Mesothelial cell of epicardium (in vitro differentiated cells): ENCODE measurements at places on chromosomes 11 and 22.
A peak's percentile ranks its signal among the peaks of the same experiment; 100 is the strongest.

GRCh38 chr22:30282616-30283046 lies 6.7 kb downstream of the CASTOR1 start:
- no peak overlapping the region for H3K27ac ChIP-seq
- no peaks in the 10 kb centered on the region for H3K27me3 ChIP-seq
- H3K4me3 ChIP-seq = no peak overlapping the region
- no peak for DNase-seq
- peaks cover 8% of the 10 kb centered on the region for H3K4me1 ChIP-seq
- H3K36me3 ChIP-seq = peaks cover 3% of the 10 kb centered on the region

GRCh38 chr11:78930810-78931523 lies 356.3 kb upstream of the NARS2 start:
- no peaks in the 10 kb centered on the region for H3K27me3 ChIP-seq
- no peak for DNase-seq
- H3K4me1 ChIP-seq = peaks cover 67% of the 10 kb centered on the region
- peak overlapping the region; percentile 74 for H3K27ac ChIP-seq
- H3K4me3 ChIP-seq = no peak overlapping the region
- H3K36me3 ChIP-seq = peaks cover 4% of the 10 kb centered on the region

DNA sequence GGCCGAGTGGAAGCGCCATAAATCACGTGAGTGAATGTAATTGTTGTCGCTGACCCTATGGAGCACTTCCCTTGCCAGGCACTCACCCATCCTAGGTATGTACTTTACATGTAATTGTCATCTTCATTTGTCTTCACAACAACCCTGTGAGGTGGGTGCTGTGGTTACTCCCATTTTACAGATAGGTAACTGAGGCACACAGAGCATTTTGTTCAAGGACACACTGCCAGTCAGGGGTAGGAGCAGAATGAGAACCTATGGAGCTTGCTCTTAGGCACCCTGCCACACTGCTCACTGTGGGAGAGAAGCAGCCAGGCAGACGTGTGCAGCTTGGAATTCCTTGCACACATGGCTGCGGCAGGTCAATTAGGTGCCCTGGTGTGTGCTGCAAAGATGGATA lies 785 bp upstream of the EFCAB6 start:
- no peak for DNase-seq
- no peaks in the 10 kb centered on the region for H3K27me3 ChIP-seq
- H3K4me1 ChIP-seq = peaks cover 24% of the 10 kb centered on the region
- H3K4me3 ChIP-seq = peak overlapping the region; percentile 89
- H3K27ac ChIP-seq = peak overlapping the region; percentile 94

GRCh38 chr11:90919332-90919731 lies 696.5 kb upstream of the CHORDC1 start:
- DNase-seq = no peak
- H3K4me1 ChIP-seq = peaks cover 10% of the 10 kb centered on the region
- no peak overlapping the region for H3K27ac ChIP-seq
- H3K36me3 ChIP-seq = no peaks in the 10 kb centered on the region
- no peak overlapping the region for H3K4me3 ChIP-seq
- H3K27me3 ChIP-seq = no peaks in the 10 kb centered on the region

GRCh38 chr11:131666617-131667016 lies 296.2 kb downstream of the NTM start:
- H3K27me3 ChIP-seq = peaks cover 11% of the 10 kb centered on the region
- peaks cover 5% of the 10 kb centered on the region for H3K4me1 ChIP-seq
- no peak overlapping the region for H3K4me3 ChIP-seq
- H3K27ac ChIP-seq = no peak overlapping the region

DNA sequence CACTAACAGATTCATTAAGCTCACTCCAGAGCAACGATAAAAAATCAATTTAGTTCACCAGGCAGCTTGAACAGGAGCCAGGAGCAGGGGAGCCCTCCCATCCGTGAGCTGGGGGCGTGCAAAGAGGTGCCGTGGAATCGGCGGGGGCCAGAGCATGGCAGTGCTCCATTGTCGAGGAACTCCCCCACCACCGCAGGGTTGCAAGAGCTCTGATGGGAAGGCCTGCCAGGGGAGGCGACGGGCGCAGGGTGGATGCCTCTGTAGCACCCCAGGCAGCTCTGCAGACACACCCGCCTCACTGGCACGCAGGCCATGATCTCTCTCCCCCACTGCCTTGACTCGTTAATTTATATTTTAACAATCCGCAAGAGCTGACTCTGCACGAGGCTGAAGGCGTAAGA lies 433.2 kb downstream of the MIAT start:
- H3K4me1 ChIP-seq = peaks cover 3% of the 10 kb centered on the region
- peaks cover 10% of the 10 kb centered on the region for H3K27me3 ChIP-seq
- no peak for DNase-seq
- no peak overlapping the region for H3K27ac ChIP-seq
- H3K4me3 ChIP-seq = no peak overlapping the region

- H3K27me3 ChIP-seq = peaks cover 50% of the 10 kb centered on the region
- H3K4me3 ChIP-seq = no peak overlapping the region
- H3K36me3 ChIP-seq = no peaks in the 10 kb centered on the region
- H3K4me1 ChIP-seq = no peaks in the 10 kb centered on the region
- H3K27ac ChIP-seq = no peak overlapping the region
- no peak for DNase-seq
These were observed 1.9 kb downstream of the WBP2NL start for GRCh38 chr22:42000466-42000865.

DNA sequence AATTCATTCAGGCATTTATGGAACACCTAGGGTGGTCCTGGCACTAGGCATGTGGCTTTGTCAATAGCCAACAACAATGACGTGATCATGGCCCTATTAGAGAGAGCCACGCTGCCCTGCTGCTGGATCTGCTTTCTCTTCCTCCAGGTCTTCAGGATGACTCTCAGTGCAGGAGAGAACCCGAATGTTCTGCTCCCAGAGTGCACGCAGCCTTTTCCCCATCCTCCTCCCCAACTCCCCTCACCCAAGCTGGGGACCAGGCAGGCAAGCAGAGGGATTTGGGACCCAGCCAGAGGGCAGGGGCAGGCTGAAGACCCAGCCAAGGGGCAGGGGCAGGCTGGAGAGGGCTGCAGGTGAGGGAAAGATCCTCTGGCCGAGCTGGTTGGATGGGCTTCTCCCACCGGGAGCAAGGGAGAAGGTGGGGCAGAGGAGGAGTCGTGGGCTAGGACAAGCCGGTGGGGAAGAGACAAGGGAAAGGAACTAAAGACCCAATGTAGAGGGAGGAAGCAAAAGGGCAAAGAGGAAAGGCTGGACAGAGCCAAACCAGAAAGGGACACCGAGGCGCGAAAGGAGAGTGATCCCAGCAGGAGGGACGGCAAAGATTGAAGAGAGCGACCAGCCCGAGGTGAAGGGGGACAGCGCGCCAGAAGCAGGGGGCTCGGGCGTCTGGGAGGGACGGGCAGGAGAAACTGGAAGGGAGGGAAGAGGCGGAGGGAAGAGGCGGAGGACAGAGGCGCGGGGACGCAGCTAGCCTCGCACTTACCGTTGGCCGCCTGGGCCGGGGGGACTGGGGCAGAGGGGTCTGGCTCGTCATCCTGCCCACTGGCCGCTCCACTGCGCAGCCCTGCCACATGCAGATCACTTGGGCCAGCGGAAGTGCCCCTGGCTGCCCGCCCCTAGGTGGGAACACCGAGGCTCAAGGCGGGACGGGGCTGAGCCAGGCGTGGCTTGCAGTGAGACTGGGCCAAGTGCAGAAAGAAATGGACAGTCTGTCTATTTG lies at the start of gene KCTD14:
Gene KCTD14 (minus strand): TSS at position 880 of the 1,000 bp plus-strand sequence. CDS start 27 bp downstream, at position 853.
- peak within 1 kb of the TSS; percentile 95 for H3K27ac ChIP-seq
- no peaks in the 10 kb centered on the region for H3K36me3 ChIP-seq
- no peaks in the 10 kb centered on the region for H3K27me3 ChIP-seq
- H3K4me3 ChIP-seq = peak within 1 kb of the TSS; percentile 75
- peak; percentile 40 for DNase-seq
- peaks cover 38% of the 10 kb centered on the region for H3K4me1 ChIP-seq

- H3K4me3 ChIP-seq = no peak overlapping the region
- H3K4me1 ChIP-seq = no peaks in the 10 kb centered on the region
- no peak overlapping the region for H3K27ac ChIP-seq
These were observed 786.7 kb downstream of the TBC1D22A start for GRCh38 chr22:47548953-47549740.

DNA sequence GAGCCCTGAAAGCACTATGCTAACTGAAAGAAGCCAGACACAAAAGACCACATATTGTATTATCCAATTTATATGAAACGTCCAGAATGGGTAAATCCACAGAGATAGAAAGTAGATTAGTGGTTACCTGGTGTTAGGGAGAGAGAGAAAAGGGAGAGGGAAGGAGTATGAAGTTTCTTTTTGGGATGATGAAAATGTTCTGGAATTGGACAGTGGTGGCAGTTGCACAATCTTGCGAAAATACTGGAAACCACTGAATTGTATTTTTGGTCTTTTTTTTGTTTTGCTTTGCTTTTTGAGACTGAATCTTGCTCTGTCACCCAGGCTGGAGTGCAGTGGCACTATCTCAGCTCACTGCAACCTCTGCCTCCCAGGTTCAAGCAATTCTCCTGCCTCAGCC lies 63.5 kb downstream of the MRTFA start:
- H3K4me3 ChIP-seq = no peak overlapping the region
- peaks cover 32% of the 10 kb centered on the region for H3K36me3 ChIP-seq
- H3K27ac ChIP-seq = no peak overlapping the region
- peaks cover 11% of the 10 kb centered on the region for H3K4me1 ChIP-seq
- no peaks in the 10 kb centered on the region for H3K27me3 ChIP-seq

DNA sequence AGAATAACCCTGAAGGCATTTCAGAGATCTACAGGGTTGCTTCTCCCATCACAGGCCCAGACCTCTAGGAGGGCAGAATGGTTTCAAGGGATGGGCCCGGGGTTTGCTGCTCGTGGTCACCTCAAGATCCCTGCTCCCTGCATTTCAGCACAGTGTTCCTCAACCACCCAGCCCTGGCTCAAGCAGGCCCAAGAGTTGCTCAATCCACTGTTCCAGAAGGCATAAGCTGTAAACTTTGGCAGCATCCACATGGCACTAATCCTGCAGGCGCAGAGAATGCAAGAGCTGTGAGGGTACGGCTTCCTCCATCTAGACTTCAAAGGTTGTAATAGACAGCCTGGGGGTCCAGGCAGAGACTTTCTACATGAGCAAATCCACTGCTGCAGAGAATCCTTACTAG lies 225.0 kb upstream of the UBASH3B start:
- H3K4me1 ChIP-seq = peaks cover 2% of the 10 kb centered on the region
- H3K27me3 ChIP-seq = no peaks in the 10 kb centered on the region
- H3K27ac ChIP-seq = no peak overlapping the region
- DNase-seq = no peak

GRCh38 chr11:94629741-94630140 lies 62.6 kb downstream of the PIWIL4 start:
- no peaks in the 10 kb centered on the region for H3K4me1 ChIP-seq
- peaks cover 5% of the 10 kb centered on the region for H3K36me3 ChIP-seq
- no peak overlapping the region for H3K4me3 ChIP-seq
- no peak overlapping the region for H3K27ac ChIP-seq
- no peaks in the 10 kb centered on the region for H3K27me3 ChIP-seq
- no peak for DNase-seq

- no peaks in the 10 kb centered on the region for H3K27me3 ChIP-seq
- peaks cover 9% of the 10 kb centered on the region for H3K36me3 ChIP-seq
- DNase-seq = no peak
- no peak overlapping the region for H3K4me3 ChIP-seq
- peaks cover 13% of the 10 kb centered on the region for H3K4me1 ChIP-seq
These were observed 592.0 kb downstream of the SOX6 start for GRCh38 chr11:15764326-15764725.

- no peak overlapping the region for H3K27ac ChIP-seq
- no peaks in the 10 kb centered on the region for H3K4me1 ChIP-seq
- no peaks in the 10 kb centered on the region for H3K27me3 ChIP-seq
- no peak for DNase-seq
- peaks cover 36% of the 10 kb centered on the region for H3K36me3 ChIP-seq
These were observed 9.2 kb upstream of the TMPRSS5 start for GRCh38 chr11:113715273-113715672.

DNA sequence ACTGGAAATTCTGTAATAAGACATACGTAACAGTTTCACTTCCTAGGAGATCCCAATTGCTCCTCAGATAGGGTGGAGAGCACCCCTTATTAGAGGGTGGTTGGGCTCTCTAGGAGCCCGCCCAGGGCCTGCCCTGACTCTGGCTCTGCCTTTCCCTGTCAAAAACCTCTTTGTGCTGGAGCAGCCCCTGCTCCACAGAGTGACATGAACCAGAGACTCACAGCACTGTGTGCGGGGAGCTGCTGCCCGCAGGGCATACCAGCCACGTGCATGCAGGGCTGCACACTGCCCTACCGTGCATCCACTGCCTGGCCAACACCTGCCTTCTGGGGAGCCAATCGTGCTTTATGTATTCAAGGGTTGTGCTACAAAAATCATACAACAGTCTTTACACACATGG lies 24.3 kb downstream of the KCNQ1OT1 start:
- no peak for DNase-seq
- no peaks in the 10 kb centered on the region for H3K27me3 ChIP-seq
- peaks cover 49% of the 10 kb centered on the region for H3K4me1 ChIP-seq
- no peaks in the 10 kb centered on the region for H3K36me3 ChIP-seq

DNA sequence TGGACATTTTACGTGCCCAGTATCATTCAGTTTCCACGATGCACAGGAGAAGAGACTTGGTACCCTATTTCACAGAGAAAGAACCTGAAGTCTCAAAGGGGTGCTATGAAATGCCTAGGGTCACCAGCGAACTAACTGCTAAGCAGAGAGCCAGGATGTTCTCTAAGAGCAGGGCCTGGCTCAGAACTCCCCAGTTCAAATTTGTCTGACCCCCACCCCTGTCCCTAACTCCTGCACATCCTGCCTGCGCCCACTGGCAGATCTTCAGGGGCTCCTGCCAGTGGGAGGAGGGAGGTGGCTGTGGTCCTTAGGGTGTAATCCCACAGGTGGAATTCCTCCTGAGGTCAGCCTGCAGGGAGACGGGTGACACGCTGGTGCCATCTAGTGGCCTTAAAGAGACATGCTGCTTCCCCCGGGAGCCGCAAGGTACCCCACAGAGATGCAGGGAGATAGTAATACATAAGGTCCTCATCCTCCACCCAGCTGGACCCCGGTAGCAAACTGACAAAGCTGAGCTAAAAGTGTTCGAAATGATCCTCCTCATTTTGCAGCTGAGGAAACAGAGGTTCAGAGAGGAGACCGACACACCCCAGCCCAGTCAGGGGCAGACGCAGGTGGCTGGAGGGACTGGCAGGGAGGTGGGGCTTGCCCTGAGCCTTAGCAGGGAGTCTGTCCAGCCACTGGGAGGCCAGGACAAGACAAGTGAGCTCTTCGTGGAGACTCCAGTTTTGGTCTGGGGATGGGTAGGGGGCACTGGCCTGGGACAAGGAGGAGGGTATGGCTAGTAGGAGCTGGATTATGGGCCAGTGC lies 34.1 kb downstream of the MB start:
- no peaks in the 10 kb centered on the region for H3K4me1 ChIP-seq
- no peaks in the 10 kb centered on the region for H3K27me3 ChIP-seq
- no peak overlapping the region for H3K27ac ChIP-seq
- no peak for DNase-seq
- H3K36me3 ChIP-seq = no peaks in the 10 kb centered on the region
- H3K4me3 ChIP-seq = no peak overlapping the region

- H3K27me3 ChIP-seq = no peaks in the 10 kb centered on the region
- no peak overlapping the region for H3K4me3 ChIP-seq
- H3K4me1 ChIP-seq = peaks cover 50% of the 10 kb centered on the region
- no peak for DNase-seq
- peak overlapping the region; percentile 35 for H3K27ac ChIP-seq
These were observed 33.7 kb upstream of the RAG2 start for GRCh38 chr11:36631774-36632173.
